ENCODE measurements at places on chromosomes 16 and 17. TPM values are rescaled to one million over a fixed set of nuclear protein-coding genes. Genes with fewer than 3 reads are reported as not detected.

- H3K27ac ChIP-seq = no peak overlapping the region
- H3K4me1 ChIP-seq = peaks cover 26% of the 10 kb centered on the region
- H3K4me3 ChIP-seq = no peak overlapping the region
- no peaks in the 10 kb centered on the region for H3K27me3 ChIP-seq
- H3K36me3 ChIP-seq = no peaks in the 10 kb centered on the region
Measured at GRCh38 chr17:41657936-41658335, 30.7 kb upstream of the EIF1 start.

DNA sequence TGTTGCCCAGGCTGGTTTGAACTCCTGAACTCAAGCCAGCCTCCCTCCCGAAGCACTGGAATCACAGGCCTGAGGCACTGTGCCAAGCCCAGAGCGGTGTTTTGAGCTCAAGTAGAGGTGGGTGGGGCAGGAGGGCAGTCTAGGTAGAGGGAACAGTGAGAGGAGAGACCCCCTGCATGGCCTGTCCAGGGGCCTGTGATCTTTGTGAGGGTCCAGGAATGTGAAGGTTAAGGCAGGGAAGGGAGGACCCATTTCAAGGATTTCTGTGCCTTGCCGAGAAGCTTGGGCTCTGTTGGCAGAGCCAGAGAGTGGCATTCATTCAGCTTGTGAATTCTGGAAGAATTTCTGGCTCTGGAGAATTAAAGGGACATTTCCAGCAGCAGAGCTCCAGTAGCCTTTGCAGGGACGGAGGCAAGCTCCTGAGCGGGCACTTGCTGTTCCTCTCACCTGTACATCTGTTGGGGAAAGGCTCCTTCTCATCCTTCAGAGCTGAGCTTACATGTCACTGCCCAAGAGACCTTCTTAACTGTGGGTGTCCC, 2.7 kb downstream of the WWOX start:
- H3K27me3 ChIP-seq = no peaks in the 10 kb centered on the region
- no peak overlapping the region for H3K4me3 ChIP-seq
- H3K36me3 ChIP-seq = no peaks in the 10 kb centered on the region
- peaks cover 5% of the 10 kb centered on the region for H3K4me1 ChIP-seq

- H3K27ac ChIP-seq = no peak overlapping the region
- H3K27me3 ChIP-seq = no peaks in the 10 kb centered on the region
- H3K4me3 ChIP-seq = no peak overlapping the region
- no peaks in the 10 kb centered on the region for H3K4me1 ChIP-seq
Measured at GRCh38 chr16:72590151-72590937, 418.4 kb upstream of the PMFBP1 start.

- H3K4me3 ChIP-seq = no peak overlapping the region
- no peak overlapping the region for H3K27ac ChIP-seq
- peaks cover 43% of the 10 kb centered on the region for H3K27me3 ChIP-seq
- H3K4me1 ChIP-seq = no peaks in the 10 kb centered on the region
- no peaks in the 10 kb centered on the region for H3K36me3 ChIP-seq
Measured at GRCh38 chr17:77886387-77886728, 72.1 kb upstream of the TNRC6C start.

DNA sequence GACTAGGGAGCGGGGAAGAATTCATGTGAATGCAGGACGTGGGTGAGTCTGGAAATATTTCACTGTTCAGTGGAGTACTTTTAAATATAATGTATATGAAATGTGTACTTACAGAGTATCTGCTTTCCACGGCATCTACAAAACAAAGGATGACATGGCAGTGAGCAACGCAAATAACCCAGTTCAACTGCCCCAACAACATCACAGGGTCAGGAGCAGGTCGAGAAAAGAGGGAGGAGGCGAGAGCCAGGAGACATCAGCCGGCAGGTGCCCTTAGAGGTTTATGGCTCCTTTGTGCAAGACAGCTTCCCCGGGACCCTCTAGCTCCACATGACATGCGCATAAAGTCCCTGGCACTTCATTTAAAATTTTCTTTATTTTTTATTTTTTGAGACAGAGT, 61.1 kb downstream of the PECAM1 start:
- no peaks in the 10 kb centered on the region for H3K27me3 ChIP-seq
- no peaks in the 10 kb centered on the region for H3K4me1 ChIP-seq
- H3K36me3 ChIP-seq = no peaks in the 10 kb centered on the region
- no peak overlapping the region for H3K27ac ChIP-seq
- no peak for DNase-seq

DNA sequence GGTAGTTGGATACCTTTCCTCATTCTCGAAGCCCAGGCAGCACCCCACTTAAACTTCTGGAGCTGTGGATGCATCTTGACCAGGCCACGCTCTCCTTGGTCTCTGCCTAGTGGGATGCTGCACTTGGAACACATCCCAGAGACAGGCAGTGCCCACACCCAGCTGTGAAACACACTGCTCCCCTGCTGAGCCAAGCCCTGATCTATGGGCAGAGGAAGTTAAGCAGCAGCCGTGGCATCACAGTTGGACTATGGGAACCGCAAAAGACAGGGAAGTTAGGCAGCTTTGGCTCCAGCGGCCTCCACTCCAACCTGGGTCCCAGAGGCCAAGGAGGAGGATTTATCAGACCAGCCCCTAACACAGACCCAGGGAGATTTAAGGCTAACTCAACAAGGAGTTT, 284.8 kb upstream of the CCL2 start:
- DNase-seq = no peak
- no peak overlapping the region for H3K4me3 ChIP-seq
- H3K27ac ChIP-seq = no peak overlapping the region
- H3K4me1 ChIP-seq = no peaks in the 10 kb centered on the region
- no peaks in the 10 kb centered on the region for H3K27me3 ChIP-seq

DNA sequence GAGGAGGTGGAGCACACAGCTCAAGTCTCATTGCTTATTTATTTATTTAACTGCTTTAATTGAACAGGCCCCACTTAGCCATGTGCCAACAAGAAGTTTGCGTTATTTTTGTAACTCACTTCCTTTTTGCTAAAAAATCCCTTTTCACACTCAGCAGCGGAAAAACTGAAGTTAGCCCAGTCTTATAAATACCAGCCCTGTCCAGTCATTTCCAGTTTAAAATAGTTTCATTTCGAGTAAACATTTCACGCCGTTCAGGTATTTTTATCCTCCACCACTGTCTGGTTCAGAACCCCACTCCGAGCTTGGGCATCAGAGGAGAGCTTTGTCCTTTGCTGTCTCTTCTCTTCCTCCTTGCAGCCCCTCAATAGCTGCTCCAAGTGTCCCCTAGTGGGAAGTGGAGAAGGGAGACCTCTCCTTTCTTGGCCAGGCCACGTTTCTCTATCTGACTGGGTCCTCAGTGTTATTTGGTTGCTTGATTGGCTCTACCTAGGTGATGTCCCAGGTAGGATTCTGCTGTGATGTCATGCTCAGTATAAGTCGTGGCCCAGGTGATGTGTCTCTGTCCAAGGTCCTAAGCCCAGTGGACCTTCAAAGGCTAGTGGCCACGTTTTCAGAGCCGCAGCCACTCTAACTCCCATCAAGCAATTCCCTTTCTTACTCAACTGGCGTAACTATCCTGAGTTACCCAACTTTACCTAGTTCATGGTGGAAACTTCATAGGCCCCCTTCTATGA, 53.0 kb upstream of the GAS7 start:
- no peak for DNase-seq
- no peaks in the 10 kb centered on the region for H3K36me3 ChIP-seq
- no peak overlapping the region for H3K4me3 ChIP-seq
- H3K4me1 ChIP-seq = no peaks in the 10 kb centered on the region

- no peak for DNase-seq
- H3K27me3 ChIP-seq = no peaks in the 10 kb centered on the region
Measured at GRCh38 chr16:12166271-12166670, 189.7 kb downstream of the SNX29 start.

DNA sequence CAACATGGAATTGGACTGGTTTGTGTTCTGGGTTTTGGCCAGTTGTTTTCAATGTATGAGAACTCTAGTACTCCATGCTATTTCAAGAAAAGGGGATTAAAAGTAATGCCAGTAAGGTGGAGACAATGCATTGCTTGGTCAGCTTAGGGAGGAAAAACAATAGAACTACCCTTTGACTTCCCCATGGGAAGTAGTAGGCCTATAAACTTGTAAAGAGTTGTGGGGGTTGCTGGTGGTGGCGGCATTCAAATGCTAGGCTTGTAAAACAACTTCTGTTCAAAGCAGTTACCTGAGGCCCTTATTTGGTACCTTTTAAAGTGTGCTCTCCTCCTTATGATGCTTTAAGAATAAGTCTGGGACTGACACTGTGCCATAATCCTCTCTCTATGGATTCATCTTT, 9.4 kb downstream of the MAP3K3 start:
- no peaks in the 10 kb centered on the region for H3K36me3 ChIP-seq
- no peak overlapping the region for H3K27ac ChIP-seq
- no peaks in the 10 kb centered on the region for H3K27me3 ChIP-seq

GRCh38 chr16:85529489-85530369, 83.4 kb upstream of the GSE1 start:
- H3K4me1 ChIP-seq = peaks cover 12% of the 10 kb centered on the region
- H3K27ac ChIP-seq = no peak overlapping the region
- no peaks in the 10 kb centered on the region for H3K36me3 ChIP-seq
- no peaks in the 10 kb centered on the region for H3K27me3 ChIP-seq
- no peak for DNase-seq

- no peaks in the 10 kb centered on the region for H3K27me3 ChIP-seq
- no peaks in the 10 kb centered on the region for H3K4me1 ChIP-seq
- no peak overlapping the region for H3K4me3 ChIP-seq
- H3K36me3 ChIP-seq = 0 out of 2 replicates have a peak, but pooled peaks cover 2% of the 10 kb centered on the region
- no peak overlapping the region for H3K27ac ChIP-seq
Measured at GRCh38 chr16:48274476-48274875, 27.1 kb upstream of the ABCC11 start.

GRCh38 chr17:75571197-75571884, 16.3 kb upstream of the MYO15B start:
- H3K27me3 ChIP-seq = no peaks in the 10 kb centered on the region
- H3K4me3 ChIP-seq = no peak overlapping the region
- no peak for DNase-seq
- no peaks in the 10 kb centered on the region for H3K4me1 ChIP-seq
- H3K36me3 ChIP-seq = peaks cover 15% of the 10 kb centered on the region

- H3K4me3 ChIP-seq = no peak overlapping the region
- no peaks in the 10 kb centered on the region for H3K4me1 ChIP-seq
- peak; percentile 19 for DNase-seq
- no peaks in the 10 kb centered on the region for H3K36me3 ChIP-seq
- peaks cover 21% of the 10 kb centered on the region for H3K27me3 ChIP-seq
Measured at GRCh38 chr17:44581868-44582267, 24.6 kb downstream of the FZD2 start.

GRCh38 chr17:18230288-18231141, 5.1 kb downstream of the LLGL1 start:
- H3K27me3 ChIP-seq = no peaks in the 10 kb centered on the region
- H3K27ac ChIP-seq = no peak overlapping the region
- H3K36me3 ChIP-seq = no peaks in the 10 kb centered on the region
- DNase-seq = no peak
- no peak overlapping the region for H3K4me3 ChIP-seq

GRCh38 chr17:74512036-74512435, 19.2 kb downstream of the CD300LB start:
- peaks cover under 1% of the 10 kb centered on the region for H3K27me3 ChIP-seq
- H3K27ac ChIP-seq = no peak overlapping the region
- no peaks in the 10 kb centered on the region for H3K36me3 ChIP-seq

DNA sequence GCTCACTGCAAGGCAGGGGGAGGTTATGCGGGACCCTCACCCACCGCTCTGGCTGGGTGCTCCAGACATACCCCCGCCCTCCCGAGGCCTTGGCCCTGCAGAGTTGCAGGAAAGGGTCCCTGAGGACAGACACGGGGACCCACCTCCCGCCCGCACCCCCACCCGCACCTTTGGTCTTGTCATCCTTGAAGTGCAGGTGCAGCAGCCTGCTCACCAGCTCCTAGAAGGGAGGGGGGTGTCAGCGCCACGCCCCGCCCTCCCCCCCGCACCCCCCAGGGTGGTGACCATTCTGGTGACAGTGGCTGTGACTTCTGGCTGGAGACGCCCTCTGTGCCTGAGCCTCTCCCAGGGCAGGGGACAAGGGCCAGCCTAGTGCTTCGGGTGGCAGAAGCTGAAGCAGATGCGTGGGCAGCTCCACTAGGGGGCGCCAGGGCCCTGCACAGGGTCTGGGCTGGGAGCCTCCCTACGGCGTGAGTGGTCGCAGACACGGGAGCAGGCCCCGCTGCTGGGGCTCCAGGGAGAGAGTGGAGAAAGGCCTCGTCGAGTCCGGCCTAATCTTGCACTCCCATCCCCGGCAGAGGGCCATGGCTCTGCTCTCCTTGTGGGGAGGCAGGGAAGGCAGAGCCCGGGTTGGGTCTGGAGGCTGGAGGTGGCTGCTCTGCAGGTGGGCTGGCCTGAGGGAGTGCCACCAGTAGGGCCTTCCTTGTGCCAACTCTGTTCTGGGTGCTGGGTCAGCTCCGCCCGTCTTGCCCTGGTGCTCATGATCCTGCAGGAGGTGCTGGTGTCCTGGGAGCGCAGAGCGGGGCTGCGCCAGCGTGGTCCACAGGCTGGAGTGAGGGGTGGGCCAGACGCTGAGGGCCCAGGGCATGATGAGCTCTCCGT, 2.7 kb downstream of the CENPX start:
- H3K4me3 ChIP-seq = no peak overlapping the region
- peak; percentile 56 for DNase-seq

DNA sequence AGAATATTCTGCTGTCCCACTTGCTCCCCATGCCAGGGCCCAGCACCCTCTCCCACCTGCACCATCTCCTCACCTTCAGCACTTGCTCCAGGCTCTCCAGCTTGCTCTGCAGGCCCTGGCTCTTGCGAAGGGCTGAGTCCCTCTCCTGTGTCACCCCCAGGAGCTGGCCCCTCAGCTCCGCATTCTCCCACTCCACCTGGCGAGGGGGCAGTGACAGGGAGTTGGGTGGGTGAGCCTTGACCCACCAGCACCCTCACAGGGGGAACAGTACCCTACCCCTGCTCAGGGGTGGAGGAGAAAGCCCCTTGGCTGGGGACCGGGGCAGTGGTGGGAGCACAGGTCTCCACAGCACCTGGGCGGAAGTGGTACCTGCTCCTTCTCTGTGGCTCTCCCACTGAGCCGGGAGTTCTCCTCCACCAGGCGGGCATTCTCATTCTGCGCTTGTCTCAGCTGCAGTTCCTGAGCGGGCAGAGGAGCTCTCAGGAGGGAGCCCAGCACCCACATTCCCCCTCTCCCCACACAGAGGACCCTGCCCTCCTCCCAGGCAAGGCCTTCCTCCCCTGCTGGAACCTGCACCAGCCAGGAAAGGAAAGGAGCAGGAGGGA, 5.9 kb downstream of the TSPOAP1 start:
- no peak for DNase-seq
- H3K27me3 ChIP-seq = no peaks in the 10 kb centered on the region
- H3K4me1 ChIP-seq = peaks cover 13% of the 10 kb centered on the region
- H3K36me3 ChIP-seq = no peaks in the 10 kb centered on the region
- H3K27ac ChIP-seq = no peak overlapping the region

GRCh38 chr17:14664511-14664910, 363.6 kb downstream of the HS3ST3B1 start:
- no peaks in the 10 kb centered on the region for H3K36me3 ChIP-seq
- DNase-seq = no peak
- H3K4me1 ChIP-seq = no peaks in the 10 kb centered on the region
- H3K27me3 ChIP-seq = no peaks in the 10 kb centered on the region
- no peak overlapping the region for H3K4me3 ChIP-seq

Gene KATNB1
- 32.2 TPM for total RNA-seq

Gene BRCA1
- 44.1 TPM for total RNA-seq

Gene C17orf100
- 0.76 TPM for total RNA-seq

Gene SALL1
- total RNA-seq = not detected

Gene TTYH2
- total RNA-seq = 10.8 TPM

Gene OR4D1
- total RNA-seq = not detected

Gene CD300LB
- total RNA-seq = not detected

Gene KRTAP17-1
- total RNA-seq = not detected

Gene ANKRD40CL
- total RNA-seq = 0.57 TPM
